ENCODE measurements at places on chromosomes 16 and 17.

DNA sequence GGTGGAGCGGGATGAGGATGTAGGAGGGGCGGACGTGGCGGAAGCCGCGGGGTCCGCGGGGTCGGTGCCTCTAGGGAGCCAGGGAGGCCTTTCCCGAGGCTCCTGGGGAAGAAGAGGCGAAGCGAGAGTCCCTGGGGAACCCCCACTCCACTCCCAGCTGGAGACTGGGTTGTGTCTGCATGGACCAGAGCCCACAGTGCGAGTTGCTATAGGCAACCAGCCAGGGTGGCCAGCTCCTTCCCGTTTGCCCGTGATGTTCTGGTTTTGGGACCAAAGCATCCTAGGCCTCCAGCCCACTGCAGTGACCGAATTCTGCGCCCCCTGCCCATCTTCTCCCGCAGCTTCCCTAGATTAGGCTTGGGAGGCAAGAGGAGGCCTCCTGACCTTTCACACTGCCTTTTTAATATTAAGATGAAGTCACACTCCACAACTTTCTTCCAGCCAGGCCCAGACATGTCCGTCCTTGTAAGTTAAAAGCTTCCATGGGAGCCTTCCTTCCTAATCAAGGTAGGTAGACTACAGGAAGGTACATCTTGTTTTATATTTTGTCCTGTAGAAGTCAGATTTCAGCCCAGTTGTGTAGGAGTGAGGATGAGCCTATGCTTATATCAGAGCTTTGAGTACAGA, 469 bp downstream of the AMZ2 start:
- DNase-seq, result no peak

GRCh38 chr17:80365001-80365965, 49.7 kb upstream of the ENDOV start:
- DNase-seq, result no peak

DNA sequence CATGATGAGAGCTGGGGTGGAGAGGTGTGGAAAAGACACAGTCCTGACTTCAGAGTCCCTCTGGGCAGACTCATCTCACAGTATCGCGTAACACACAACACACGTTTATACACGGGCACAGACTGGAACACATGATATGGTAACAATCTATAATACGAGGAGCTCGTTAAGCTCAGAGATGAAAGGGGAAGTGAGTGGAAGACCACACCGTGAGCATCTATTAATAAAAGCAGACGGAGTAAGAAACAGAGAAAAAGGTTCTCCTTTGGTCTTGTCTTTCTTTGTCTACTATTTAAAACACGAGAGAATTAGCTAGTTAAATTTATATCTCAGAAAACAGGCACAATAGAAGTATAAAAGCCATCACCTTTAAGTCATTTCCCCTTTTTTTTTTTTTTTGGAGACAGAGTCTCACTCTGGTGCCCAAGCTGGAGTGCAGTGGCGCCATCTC, 13.5 kb downstream of the ANKRD11 start:
- no peak for DNase-seq

- no peak for DNase-seq
Observed at GRCh38 chr16:871562-872345, 71.2 kb upstream of the GNG13 start.

DNA sequence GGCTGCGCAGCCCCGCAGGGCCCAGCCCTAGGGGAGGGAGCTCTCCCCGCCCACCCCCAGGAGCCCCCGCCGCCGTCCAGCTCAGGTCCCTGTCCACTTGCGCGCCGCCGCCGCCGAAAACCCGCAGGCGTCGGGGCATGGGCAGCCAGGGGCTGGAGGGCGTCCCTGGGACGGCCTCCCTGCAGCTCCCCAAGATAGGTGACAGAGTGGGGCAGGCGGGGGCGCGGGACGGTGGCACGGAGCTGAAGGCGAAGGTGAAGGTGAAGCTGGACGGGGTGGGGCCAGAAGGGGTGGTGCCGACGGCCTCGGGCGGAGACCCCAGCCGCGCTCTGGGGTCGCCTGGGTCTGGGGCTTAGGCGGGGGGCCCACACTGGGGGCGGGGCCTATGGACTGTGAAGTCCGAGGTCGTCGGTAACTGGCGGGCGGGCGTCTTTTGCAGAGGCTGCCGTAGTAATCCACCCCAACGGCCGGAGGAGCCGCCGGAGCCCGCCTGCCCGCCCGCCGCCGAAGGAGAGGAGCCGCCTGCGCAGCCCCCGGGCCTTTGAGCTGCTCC, 27.2 kb downstream of the SREBF1 start:
- no peak for DNase-seq

DNA sequence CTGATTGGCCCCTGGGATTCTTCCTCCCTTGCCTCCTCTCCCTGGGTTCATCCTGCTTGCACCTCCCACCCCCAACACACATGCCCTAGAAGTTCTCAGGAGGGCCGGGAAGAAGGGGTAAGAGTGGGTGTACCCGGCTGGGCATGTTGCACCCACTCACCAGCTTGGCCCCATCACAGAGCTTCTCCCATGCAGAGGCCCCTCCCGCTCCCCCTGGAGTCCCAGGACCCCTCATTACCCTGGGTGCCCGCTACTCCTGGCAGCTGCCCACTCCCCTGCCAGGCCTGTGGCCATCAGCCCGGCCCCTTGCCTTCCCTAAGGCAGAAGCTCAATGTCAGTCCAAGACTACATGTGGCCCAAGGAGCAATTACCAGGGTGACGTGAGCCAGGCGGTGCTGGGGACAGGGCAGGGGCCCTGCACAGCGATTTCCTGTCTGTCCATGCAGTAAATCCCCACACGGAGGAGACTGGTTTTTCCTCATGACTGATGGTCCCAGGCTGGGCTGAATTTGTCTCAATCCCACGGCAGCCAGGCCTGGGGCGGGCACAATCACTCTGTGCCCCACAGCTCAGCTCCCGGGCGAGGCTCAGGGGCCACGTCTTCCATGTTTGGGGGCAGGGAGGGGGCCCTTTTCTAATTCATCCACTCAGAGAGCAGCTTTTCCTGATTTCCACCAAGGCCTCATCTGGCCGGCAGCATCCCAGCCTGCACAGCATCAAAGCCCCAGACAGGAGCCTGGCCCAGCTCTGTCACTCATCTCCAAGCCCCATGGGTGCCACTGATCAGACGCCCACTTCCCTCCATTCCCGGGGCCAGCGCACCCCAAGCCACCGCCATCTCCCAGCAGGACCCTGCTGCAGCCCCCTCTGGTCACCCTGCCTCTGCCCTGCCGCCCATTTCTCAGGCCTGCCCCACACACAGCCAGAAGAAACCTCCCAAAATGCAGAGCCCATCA, 234.7 kb downstream of the KATNIP start:
- DNase-seq, result no peak

GRCh38 chr16:56518425-56518824, 1.4 kb downstream of the BBS2 start:
- DNase-seq, result no peak

GRCh38 chr17:2406903-2407790, 6.3 kb upstream of the MNT start:
- no peak for DNase-seq

DNA sequence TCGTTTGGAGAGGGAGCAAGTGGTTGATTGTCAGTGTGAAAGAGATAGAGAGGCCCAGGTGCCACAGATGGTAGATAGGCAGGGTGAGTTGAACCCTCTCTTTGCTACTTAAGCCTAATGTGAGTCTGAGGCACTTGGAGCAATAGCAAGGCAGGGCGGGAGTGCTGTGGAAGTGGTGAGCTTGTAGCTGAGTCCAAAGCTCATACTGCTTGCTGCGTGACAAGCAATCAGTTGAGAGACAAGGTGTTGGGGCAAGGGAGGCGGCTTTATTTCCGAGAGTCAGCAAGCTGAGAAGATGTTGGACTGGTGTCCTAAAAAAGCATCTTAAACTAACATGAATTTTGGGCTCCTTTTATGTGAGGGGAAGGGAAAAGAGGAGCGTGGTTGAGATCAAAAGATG, 112.9 kb upstream of the ZKSCAN2 start:
- DNase-seq, result no peak

- DNase-seq, result no peak
Observed at GRCh38 chr17:67079491-67079890, 35.1 kb downstream of the CACNG1 start.

- DNase-seq, result no peak
Observed at GRCh38 chr16:7216719-7217118, 115.9 kb upstream of the RBFOX1 start.

- no peak for DNase-seq
Observed at GRCh38 chr17:11391134-11391533, 150.1 kb downstream of the SHISA6 start.

GRCh38 chr17:59094861-59095530, 11.7 kb downstream of the TRIM37 start:
- DNase-seq, result no peak

GRCh38 chr17:67549820-67550219, 167.9 kb upstream of the NOL11 start:
- no peak for DNase-seq

- DNase-seq, result no peak
Observed at GRCh38 chr16:22633280-22633679, 122.6 kb downstream of the NPIPB5 start.

DNA sequence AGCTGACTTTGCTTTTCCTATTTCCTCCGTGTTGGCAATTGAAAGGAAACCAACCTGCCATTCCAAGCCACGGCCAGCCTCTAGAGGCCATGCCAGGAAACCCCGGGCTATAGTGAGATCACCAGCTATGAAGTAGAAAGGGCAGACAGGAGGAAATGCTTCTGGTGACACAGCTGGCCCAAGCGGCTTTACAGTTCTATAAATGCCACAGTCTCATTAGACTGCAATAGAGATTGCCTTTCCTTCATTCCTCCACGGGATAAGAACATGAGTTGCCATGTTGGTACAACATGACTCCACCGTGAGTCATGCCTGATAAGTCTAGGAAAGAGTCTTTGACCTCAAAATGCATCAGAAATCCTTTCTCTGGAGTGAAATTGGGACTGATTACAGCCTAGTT, 384.9 kb downstream of the GRIN2A start:
- DNase-seq, result no peak

GRCh38 chr16:18853694-18854093, 52.3 kb upstream of the ARL6IP1 start:
- DNase-seq, result no peak

GRCh38 chr17:17275971-17276370, 5.1 kb downstream of the COPS3 start:
- DNase-seq, result no peak

GRCh38 chr17:50270435-50271362, 3.6 kb upstream of the TMEM92 start:
- DNase-seq, result no peak
